CD4-positive, alpha-beta T cell treated with Interleukin-17A for 4 hours (primary cell): ENCODE measurements at places on chromosomes 2 and 18.

- no peak for DNase-seq
These were observed 484.2 kb downstream of the PID1 start for GRCh38 chr2:228786901-228787300.

DNA sequence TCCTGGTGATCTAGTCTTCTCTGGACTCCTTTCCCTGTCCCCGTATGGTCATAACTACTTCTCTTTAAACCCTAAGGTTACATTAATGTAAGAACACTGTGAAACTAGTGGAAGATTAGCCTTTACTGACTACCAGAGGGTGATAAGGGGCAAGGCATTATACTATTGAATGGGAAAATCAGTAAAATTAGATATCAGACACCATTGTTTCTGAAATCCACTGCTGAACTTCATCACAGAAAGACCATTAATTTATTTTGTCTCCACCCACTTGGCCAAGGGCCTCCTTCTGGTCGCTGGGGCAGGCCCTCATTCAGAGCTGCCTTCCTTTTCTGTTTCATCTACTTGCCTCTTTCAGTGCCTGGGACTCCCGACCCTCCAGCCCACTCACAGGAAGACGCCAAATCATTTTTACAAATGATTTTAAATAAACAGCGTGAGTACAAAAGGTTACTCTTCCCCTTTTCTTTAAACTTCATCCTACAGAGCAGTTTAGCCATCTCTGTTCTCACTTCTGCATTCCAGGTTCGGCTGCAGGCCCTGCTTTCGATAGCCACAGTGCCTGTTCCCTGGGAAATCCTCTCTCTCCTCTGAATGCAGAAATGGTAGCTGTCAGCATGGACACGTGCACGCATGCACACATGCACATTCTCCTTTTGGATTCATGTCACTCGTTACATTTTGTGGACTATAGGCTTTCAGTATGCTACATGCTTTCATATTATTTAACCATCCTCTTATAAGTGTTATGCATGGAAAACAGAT, 70.3 kb upstream of the DOCK10 start:
- no peak for DNase-seq

DNA sequence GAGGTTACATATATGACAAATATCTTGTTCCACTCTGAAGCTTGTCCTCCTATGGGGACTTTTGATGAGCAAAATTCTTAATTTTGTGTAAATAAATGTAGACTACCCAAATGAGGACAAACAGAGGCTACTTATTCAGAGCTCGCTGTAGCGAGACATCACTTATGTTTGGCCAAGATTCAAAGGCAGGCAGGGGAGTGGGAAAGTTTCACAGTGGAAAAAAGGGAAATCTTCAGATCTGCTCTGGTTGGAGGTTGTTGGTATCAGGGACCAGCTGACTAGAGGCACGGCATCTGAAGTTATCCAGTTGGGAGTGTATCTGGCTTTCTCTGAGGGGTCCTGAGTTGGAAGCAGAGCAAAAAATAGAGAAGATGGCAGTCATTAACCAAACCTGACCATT, 1.3 kb downstream of the PLB1 start:
- no peak for DNase-seq

DNA sequence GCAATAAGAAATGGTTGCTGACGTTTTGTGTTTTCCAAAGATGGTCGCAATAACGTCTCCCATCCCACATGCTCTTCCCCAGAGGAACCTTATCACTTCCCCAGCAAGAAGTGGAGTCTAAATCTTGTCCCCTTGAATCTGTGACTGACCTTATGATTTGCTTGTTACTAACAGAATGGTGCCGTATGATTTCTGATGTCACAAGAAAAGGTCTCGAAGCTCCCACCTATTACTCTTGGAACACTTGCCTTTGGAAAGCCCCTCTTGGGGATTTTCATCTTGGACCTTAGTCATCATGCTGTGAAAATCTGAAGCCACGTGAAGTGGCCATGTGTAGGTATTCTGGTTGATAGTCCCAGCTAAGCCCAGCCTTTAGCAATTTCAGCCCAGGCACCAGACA, 86.2 kb upstream of the GLS start:
- no peak for DNase-seq
